ENCODE measurements at places on chromosomes 3 and 15.

GRCh38 chr3:100171211-100171914, 57.1 kb upstream of the FILIP1L start:
- DNase-seq, result no peak

DNA sequence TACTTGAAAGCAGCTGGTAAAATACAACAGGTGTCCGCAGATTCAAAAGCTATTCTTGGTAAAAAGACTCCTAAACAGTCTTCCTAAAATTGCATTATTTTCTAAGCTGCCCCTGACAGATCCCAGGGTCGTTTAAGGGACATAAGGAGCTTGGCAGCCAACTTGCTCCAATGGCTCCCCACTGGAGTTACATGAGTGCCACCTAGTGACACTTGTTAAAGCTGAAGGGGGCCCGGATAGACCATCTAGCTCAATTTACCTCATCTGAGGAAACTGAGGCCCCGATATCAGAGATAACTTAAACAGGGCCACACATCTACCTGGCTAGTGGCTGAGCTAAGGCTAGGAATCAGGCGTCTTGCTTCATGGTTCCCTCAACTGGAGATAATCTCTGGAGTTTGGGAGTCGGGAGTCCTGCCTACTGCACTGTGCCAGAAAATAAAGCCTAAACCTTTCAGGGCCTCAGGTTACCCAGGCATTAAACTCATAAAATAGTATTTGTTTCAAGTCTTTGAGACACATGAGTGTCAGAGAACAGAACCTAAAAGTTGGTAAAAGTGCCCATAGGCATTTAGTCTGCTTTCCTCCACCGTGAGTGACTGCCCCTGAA, 6.5 kb upstream of the TBC1D23 start:
- peak; percentile 62 for DNase-seq

DNA sequence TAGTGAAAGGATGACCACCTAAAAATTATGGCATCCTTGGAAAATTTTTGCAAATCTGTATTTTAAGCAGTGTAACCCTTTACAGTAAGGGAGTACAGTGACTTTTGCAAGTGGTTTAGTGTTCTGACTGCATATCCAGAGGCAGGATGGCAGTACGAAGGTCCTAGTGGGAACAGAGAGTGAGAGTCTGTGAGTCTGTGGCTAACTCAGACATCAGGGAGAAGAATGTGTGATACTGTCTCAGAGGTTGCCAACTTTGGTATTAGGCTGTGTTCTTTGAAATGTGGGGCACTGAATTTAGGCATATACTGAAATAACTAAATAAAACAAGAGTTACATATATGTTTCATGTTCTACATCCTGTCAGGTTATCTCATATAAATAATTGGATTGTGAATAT, 25.7 kb downstream of the PRKCI start:
- DNase-seq, result no peak

DNA sequence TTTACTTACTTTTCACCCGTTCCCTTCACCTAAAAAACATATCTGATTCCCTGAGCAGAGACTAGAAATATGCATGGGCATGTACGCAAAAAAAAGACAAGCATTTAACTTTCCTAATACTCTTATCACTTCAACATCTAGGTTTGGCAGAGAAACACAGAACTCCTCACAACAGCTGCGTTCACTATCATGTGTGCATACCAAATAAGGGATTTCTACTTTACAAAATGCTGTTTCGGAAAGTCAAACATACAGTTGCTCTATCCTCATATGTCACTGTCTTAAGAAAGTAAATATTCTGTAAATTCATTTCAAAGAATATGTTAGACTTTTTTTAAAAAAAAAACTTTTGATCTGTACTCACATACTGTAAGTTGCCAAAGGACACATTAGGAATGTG, 65.1 kb upstream of the CBLB start:
- DNase-seq, result peak; percentile 31

GRCh38 chr15:96354731-96355567, 24.4 kb downstream of the NR2F2 start:
- DNase-seq, result peak; percentile 64

DNA sequence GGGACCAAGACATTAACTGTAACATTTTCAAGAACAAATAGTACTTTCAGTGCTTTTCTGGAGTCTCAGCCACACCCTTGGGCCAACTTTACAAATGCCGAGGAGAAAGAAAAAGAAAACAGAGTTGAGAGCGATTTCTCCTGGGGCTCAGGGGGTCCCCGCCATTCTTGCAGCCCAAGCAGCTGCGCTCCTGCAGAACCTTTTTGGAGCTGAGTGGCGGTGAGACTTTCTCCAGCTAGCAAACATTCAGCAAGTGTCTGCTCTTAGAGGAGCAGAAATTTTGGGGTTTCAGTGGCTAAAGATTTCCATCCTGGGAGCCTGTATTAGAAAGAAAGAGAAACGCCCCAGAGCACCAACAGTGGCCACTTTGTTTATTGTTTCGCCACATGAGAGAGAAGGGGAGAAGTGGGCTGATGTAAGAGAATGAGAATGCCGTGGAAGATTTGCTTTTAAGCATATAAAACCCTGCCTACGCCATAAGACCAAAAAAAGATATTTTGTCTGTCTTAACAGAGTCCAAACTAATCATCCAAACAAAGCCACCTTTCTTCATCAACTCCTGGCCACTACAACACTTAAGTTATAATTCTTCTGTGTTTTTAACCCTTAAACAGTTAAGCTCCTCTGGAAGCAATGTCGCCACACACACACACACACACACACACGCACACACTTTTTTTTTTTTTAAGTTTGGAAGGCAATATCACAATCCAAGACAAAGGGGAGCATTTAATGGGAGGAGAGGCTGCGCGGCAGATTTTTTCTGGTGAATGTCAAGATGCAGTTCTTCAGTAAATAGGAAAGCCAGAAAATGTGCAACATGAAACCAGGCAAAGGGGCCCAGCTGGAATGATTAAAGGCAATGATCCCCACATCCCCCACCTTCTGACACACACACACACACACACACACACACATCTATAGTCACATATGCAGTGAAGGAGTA, 19.2 kb downstream of the EID1 start:
- DNase-seq, result peak; percentile 58

GRCh38 chr3:175242243-175242642, 383.1 kb downstream of the NAALADL2 start:
- DNase-seq, result no peak

DNA sequence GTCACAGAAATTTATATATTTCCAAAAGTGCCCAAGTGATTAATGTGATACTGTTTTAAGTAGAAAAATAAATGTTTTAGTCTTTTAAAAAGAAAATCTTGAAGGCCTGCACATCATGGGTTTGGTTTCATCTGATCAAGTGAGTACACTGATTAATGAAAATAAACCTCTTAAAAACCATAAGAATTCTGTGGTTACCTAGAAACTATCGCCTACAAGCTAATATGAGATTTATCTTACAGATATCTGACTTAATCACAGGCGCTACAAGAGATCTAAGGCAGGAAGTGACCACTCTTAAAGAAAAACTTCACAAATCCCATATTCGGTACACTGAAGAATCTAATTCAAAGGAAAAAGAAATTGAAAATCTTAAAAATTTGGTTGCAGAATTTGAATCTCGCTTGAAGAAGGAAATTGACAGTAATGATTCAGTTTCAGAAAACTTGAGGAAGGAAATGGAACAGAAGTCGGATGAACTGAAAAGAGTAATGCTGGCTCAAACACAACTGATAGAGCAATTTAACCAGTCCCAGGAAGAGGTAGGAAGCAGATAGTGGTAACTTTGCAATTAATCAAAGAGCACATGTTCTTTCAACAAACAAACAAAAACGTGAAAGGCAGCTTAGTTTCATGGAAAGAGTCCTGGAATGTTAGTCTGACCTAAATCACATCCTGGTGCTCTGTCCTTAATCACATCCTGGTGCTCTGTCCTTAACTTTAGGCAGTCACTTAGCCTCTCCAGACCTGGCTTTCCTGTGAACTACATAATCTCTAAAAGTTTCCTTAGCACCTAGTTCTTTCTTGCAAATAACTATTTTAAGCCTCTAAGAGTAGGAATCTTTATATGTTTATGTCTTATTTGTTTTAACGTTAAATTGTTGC, 131.8 kb downstream of the CCNL1 start:
- DNase-seq, result no peak

- no peak for DNase-seq
Observed at GRCh38 chr3:185207481-185207880, 46.4 kb downstream of the EHHADH start.

DNA sequence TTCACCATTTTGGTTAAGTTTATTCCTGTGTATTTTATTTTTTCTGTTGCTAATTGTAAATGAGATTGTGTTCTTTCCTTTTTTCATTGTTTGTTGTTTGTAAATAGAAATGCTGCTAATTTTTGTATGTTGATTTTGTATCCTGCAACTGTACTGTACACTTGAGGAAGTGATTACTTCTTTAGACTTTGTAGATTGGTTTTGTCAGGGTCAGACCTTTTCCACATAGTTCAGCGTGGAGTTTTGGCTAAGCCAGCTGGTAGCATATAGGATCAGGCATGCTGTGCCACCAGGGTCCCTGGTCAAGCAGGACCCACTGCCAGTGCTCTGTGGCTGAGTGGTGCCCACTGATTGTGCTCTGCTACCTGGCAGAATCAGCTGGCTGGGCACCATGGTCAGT, 80.1 kb downstream of the CD200 start:
- DNase-seq, result no peak

GRCh38 chr3:148600440-148600839, 97.3 kb upstream of the AGTR1 start:
- no peak for DNase-seq

DNA sequence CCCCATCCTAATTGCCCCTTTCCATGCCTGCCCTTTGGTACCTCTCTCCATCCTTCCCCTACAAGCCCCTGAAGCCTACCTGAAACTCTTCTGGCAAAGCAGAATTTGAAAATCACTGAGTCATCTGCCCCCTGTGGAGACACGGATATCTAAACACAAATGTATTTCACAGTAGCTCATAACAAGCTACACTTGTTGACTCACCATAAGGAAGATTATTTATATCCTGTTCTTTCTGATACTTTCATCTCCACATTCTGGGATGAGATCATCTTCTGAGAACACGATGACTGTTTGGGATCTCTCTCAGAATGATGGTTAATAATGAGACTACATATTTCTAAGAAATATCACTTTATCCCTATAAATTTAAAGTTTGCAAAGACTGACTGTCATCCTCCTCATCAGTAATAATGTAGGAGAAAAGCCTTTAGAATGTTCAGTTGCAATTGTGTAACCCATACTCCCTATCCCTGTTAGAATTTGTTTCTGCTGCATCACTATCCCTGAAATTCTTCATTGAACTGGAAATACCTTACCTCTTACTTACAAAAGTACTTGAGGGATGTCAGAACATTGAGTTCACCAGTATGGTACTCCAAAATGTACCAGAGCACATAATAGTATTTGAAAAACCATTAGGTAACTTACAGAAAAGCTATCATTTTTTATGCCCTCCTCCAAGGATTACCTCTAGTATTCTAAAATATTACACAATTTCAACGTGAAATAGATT, 116.1 kb upstream of the IL12A start:
- DNase-seq, result no peak

DNA sequence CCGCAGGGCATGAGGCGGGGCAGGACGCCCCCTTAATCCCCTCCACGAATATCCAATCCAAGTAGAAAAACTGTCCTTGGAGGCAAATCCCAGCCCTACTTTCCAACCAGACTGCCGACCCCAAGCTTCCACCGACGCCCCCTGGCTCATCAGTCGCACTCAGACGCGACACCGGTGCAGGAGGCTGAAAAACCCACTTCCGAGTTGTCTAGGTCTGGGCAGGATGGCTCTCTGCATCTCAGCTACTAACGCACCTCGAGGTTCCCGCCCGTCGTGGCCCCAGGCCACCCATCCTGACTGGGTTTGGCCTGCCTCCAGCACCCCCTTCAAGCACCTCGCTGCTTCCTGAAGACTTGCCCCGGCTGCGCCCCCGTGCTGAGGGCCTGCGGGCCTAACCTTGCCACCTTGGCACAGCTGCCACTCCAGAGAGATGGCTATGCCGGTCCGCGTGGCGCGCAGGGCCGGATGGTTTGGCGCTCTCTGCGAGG, 15.5 kb downstream of the RGMA start:
- no peak for DNase-seq

GRCh38 chr3:113630956-113631542, 65.4 kb downstream of the USF3 start:
- DNase-seq, result no peak

GRCh38 chr3:149971403-149972075, 844 bp upstream of the PFN2 start:
- peak; percentile 72 for DNase-seq

- DNase-seq, result no peak
Observed at GRCh38 chr3:15667484-15667883, 65.9 kb downstream of the BTD start.

- no peak for DNase-seq
Observed at GRCh38 chr3:27573780-27574437, 89.7 kb upstream of the SLC4A7 start.

GRCh38 chr15:78790027-78790426, 21.2 kb downstream of the ADAMTS7 start:
- DNase-seq, result no peak

DNA sequence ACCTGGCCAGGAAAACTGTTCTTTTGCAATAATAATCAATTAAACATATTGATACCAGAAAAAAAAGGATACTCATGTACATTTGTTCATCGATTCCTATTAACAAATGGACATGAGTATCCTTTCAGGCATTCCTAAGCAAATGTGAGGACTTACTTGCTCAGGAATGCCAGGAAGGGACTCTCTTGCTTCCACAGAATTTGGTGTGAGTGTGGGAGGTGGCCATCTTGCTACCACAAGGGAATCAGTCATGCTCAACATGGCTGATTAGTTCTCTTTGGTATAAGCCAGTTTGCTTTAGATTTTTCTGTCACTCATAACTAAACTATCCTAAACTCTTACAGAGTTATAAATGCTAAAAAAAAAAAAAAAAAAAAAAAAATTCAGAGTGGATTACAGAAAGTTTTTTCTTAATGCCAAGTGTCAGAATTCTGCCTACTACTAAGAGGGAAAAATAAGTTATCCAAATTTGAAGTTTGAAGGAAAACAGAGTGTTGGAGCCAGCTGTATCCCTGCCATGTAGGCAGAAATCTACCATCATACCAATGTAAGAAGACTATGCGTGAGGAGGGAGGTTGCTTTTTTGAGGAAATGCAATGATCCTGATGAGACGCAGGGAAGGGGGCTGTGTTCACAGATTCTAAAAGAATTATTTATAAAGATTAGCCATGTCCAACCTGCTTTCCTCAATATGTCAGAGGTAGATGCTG, 98.7 kb downstream of the PLD1 start:
- no peak for DNase-seq

GRCh38 chr3:4990069-4990468, 10.8 kb downstream of the BHLHE40 start:
- DNase-seq, result no peak

DNA sequence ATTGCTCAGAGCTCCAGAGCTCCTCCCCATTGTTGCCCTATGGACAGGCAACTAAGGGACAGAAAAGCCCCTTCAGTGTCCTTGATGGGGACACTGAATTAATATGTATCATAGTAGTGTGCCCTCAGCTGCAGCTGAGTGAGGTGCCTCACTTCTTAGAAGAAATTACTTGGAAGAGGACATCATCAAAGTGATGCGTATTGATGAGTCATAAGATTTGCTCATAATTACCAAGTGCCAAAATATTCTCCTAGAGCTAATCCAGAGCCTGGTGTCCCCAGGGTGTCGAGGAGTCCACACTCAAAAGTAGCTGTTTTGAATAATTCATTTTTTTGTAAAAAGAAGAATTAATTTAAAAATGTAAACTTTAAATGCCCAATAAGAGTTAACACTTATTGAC, 200.7 kb upstream of the SEMA6D start:
- DNase-seq, result no peak
